ENCODE measurements at places on chromosomes 4 and X.

- no peak for DNase-seq
These were observed 229.4 kb upstream of the GALNTL6 start for GRCh38 chr4:171583790-171584189.

DNA sequence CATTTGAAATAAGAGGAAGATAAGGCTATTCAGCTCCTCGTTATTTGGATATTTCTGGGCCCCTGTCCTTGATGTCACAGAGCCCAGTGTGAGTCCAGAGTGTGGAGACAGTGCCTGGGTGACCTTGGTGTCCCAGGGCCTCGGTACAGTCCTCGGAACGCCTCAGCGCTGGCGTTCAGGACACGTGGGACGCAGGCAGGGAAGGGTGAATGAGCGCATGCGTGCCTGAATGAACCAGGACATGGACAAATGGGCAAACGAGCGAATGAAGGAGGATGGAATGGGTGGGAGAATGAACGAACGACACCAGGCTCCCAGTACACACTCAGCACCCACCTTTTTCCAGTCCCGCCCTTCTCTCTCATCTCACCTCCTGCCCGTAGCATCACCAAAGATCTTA, 44.2 kb downstream of the EVC start:
- DNase-seq: no peak

GRCh38 chr4:184843984-184844554, 18.3 kb upstream of the ACSL1 start:
- no peak for DNase-seq

- DNase-seq: no peak
These were observed 66.9 kb downstream of the PSAPL1 start for GRCh38 chr4:7367864-7368277.

GRCh38 chrX:42463706-42464490, 314.1 kb downstream of the PPP1R2C start:
- DNase-seq: no peak

GRCh38 chrX:48465336-48465933, 4.6 kb downstream of the SLC38A5 start:
- no peak for DNase-seq

DNA sequence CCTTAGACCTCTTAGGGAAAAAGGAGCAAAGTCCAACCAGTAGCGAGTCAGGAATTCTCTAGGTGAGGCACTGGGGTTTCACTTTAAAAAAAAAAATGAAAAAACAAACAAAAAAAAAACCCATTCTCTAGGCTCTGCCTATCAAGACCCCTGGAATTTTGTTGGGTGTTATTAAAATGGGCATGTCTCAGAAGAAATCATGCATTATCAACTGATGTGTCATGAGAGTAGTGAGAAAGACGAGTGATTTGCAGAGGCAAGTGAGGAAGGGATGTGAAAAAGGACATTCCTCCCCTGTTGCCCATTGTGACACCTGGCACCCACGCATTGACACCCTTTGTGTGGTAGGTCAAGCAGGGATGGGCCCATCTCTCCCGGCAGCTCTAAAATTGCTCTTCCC, 78.9 kb downstream of the AASDH start:
- DNase-seq: no peak

GRCh38 chr4:6769233-6769988, 13.1 kb upstream of the KIAA0232 start:
- DNase-seq: no peak

DNA sequence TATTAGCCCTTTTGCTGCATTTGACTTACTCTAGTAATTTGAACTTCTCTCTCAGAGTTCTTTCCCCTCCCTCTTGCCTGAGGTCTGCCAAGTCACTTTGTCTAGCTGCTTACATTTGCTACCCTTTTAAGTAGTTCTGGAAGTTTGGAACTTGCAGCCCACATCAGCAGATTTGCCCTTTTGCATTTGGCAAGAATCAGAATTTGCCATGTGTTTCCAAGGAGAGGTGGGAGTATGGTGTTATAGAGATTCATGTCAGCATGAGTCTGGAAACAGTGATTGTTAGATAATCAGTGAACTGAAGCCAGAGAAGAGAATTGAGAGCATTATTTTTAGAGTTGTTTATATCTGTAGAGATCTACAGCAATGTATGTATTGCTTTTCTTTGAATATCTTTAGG, 52.1 kb downstream of the KLHL34 start:
- no peak for DNase-seq

DNA sequence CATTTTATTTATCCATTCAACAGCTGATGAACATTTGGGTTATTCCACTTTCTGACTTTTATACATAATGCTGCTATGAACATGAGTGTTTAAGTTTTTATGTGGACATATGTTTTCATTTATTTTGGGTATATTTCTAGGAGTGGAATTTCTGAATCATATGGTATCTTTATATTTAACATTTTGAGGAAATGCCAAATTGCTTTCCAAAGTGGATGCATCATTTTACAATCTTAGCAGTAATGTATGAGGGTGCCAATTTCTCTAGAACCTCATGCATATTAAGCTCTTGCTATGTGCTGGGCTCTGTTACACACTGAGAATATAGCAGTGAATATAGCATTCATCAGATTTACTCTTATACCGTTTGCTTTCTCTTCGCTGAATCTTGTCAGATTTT, 983.7 kb downstream of the STIM2 start:
- no peak for DNase-seq

GRCh38 chrX:45784590-45784989, 583.9 kb upstream of the DIPK2B start:
- no peak for DNase-seq

GRCh38 chr4:40702137-40702799, 47.5 kb upstream of the NSUN7 start:
- no peak for DNase-seq

DNA sequence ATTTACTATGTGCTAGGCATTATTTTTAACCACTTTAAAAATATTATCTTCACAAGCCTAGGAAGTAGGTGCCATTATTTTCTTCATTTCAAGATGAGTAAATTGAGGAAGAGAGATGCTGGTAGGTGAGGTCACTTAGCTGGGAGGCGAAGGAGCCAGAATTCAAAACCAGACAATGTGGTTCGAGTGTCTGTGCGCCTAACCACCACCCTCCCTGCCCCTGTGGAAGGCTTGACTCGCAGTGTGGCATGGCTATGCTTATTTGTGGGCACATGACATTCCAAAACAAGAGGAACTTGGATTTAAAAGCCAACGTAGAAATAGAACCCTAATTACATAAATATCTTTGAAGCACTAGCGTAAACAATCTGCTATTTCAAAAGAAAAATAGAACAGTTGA, 226.6 kb upstream of the PITX2 start:
- no peak for DNase-seq

- DNase-seq: no peak
These were observed 31.3 kb downstream of the CRLF2 start for GRCh38 chrX:1181170-1181569.

GRCh38 chrX:35562395-35562794, 235.7 kb upstream of the MAGEB16 start:
- DNase-seq: no peak

- DNase-seq: no peak
These were observed 119.9 kb upstream of the SPIN4 start for GRCh38 chrX:63471004-63471403.

- no peak for DNase-seq
These were observed 457.4 kb downstream of the CENPC start for GRCh38 chr4:67087897-67088296.

- no peak for DNase-seq
These were observed 51.1 kb upstream of the MYOZ2 start for GRCh38 chr4:119084513-119084912.

- DNase-seq: no peak
These were observed 58.3 kb downstream of the ATP10D start for GRCh38 chr4:47543331-47543730.

GRCh38 chr4:87166296-87166854, 54.0 kb downstream of the KLHL8 start:
- DNase-seq: no peak

DNA sequence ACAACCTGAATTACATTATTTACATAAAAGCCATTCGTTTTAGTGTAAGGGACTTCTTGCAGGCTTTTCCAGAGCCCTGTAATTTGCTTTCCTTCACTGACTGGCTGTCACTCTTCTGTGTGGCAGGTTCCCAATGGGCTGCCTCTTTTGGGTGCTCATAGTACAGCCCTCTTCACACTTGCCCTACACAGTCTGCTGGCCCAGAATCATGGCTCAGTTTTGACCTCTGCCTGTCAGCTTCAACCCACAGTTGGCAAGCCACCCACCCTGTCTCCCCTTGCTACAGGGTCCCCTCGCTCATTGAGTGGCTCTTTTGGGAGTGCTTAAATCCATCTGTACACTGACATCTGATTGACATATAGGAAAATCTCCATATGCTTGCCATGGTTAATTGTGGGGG, 97.9 kb downstream of the GBA3 start:
- DNase-seq: no peak

Data from activated naive CD4-positive, alpha-beta T cell treated with anti-CD3 and anti-CD28 coated beads, Interleukin-2, amount 50 U/mL, for 72 hours (primary cell).